ENCODE measurements at places on chromosomes 3 and 15.

- DNase-seq: peak; percentile 98
These were observed 132.9 kb downstream of the TPRG1 start for GRCh38 chr3:189304465-189305351.

GRCh38 chr15:80121546-80121945, 31.3 kb upstream of the FAH start:
- DNase-seq: no peak

DNA sequence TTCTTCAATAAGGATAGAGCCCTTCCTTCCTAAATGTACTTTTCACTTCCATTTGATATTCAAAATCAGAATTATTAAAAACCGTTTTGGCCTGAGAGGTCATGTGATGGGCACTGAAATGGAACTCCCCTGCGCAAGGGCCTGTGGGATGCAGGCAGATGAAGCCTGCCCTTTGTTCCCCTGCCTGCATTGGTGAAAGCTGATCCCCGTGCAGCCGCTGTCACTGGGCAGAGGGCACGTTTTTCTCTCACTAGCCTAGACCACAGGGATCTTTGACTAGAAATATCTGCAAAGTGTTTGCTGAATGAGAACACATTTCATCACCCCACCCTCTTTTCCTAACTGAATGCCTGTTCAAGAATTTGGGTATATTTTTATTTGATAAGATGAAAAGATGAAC, 74.9 kb downstream of the TIPARP start:
- peak; percentile 21 for DNase-seq

DNA sequence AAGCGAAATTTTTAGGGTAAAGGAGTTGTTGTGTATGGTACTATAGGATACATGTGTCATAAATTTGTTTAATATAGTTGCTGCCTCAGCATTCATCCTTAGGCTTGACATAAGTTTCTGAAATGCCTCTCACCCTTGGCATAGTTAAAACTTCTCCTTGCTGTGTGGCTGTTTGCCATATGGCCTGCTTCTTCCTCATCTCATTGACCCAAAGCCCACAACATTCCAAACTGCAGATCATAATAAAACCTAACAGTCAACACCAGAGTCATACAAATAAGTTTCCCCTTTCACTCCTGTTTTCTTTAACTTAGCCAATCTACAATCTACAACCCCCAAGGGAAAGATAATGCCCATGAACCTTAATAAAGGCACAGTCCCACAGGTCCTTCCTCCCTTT, 136.6 kb downstream of the TMCC1 start:
- peak; percentile 62 for DNase-seq

DNA sequence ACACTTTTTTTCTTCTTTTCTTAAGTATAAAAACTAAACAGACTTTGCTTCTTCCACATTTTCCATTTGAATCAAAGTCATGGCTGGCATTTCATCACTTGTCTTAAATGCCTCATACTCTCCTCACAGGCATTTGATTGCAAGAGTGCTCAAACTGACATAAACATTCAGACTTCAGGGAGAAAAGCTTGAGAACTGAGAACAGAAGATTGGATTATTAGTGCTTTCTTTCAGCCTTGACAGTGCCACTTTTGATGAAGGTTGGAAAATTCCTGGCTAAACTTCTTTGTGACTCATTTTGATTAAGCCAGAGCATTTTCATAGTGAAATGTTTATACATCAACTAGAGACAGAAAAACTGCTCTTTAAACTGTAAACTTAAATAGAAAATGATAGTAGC, 544.4 kb downstream of the DIPK2A start:
- no peak for DNase-seq

DNA sequence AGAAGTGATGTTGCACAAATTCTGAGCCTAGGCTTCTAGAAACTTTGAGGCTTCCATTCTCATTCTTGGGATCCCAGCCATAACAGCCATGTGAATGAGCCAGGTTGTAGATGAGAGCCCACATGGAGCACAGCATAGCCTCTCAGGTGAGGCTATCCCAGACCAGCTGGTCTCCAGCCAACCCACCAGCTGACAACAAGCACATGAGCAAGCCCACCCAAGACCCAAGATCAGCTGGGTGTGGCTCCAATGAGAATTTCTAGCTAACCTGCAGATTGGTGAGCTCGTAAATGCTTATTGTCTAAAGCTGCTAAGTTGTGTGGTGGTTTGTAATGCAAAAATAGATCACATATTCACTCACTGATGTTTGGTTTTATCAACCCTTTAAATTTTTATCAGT, 14.4 kb downstream of the KY start:
- no peak for DNase-seq

DNA sequence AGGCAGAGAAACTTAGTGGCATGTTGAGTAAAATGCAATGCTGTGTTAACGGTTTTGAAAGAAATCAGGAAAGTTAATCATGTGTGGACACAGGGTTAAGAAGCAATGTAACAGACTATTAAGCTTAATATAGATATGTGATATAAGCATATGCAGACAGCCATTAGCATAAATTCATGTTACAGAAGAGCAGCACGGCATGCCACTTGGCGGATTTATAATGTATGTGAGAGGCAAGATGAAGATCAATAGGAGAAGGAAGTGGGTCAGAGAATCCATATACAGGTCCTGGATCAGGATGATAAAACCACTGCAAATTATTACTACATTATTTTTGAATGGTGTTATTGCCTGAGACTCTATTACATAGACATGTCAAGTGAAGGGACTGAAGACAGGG, 694.3 kb downstream of the MCTP2 start:
- no peak for DNase-seq
